Activated naive CD4-positive, alpha-beta T cell treated with anti-CD3 and anti-CD28 coated beads, Interleukin-2, amount 50 U/mL, for 72 hours (primary cell): ENCODE measurements at places on chromosomes 16 and 17.

GRCh38 chr17:28347261-28347891 lies 10.0 kb downstream of the POLDIP2 start:
- no peak for DNase-seq

DNA sequence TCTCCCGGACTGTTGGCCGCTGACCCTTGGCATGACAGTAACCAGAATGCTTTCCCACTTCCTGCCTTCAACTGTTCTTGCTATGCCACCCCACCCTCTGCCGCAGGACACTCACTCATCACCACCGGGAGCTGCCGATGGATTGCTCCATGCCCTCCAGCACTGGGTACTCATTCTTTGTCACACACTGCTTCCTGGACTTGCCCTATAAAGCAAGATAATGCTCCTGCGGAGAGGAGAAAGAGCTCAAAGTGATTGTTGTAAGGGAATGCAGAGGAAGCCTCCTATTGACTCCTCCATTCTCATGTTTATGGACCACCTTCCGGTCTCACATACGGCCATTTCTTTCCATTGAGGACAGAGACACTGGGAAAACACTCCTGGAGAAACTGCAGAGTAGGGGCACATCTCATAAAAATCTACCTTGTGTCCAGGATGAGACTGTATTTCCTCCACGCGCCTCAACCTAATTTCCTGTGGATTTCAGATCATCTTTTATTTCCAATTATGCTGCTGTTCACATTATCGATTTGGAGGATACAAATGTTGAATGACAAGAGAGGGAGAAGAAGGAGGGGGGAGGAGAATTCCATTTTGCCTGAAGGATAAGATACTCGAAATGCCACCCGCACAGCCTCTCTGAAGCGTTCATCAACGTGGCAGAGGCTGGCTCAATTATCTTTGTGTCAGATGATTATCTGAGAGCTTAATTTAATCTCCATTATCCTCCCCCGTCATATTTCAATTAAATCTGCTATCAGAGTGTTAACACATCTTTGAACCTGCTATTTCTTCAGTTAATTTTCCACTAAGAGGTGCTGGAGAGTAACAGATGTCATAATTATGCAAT lies 486.1 kb upstream of the SALL1 start:
- no peak for DNase-seq

- DNase-seq, result no peak
Observed at GRCh38 chr17:65417406-65418221, 143.8 kb downstream of the AXIN2 start.

DNA sequence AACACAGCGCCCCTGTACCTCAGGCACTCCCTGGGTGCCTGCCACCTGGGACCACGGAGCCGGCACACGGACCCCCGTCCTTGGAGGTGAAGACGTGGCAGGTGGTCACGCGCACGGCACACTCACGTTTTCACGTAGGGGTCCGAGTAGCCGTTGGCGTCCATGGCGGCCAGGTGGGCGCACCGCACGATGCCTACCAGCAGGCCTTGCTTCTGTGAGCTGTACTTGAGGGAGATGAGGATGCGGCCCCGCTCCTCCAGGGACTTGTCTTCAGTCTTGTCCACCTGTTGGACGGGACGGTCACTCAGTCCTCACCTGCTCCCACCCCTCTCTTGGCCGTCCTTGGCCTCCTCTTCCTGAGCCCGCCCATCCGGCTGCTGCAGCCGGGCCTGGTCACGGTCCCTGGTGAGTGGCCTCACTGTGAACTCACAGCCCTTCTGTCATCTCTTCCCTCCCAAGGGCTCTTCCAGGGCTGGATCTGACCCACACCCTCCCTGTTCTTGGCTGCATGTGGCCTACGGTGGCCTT lies 18.8 kb downstream of the SCGB1C2 start:
- no peak for DNase-seq

DNA sequence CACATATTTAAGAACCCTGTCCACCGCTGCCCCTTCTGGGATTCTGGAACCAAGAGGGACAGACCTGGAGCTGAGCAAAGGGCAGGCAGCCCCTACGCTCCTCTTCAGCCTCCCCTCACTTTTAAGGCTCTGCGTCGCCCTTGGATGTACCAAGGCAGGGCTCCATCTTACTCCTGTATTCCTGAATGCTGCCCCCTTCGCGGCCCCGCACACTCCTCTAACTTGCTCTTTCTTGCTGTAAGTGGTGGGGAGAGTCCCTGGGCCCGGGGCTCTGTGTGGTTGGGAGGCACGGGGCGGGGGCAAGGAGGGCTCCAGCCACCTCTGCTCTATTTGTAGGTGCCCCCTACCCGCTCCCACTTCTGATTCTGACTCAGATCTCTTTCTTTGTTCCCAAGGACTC lies 1.2 kb downstream of the TNS4 start:
- no peak for DNase-seq

- DNase-seq, result no peak
Observed at GRCh38 chr17:20954794-20955193, 88.0 kb downstream of the USP22 start.

GRCh38 chr17:8489841-8490240 lies 54.2 kb downstream of the NDEL1 start:
- no peak for DNase-seq

- DNase-seq, result no peak
Observed at GRCh38 chr16:30816769-30817168, 29.8 kb upstream of the ZNF629 start.

DNA sequence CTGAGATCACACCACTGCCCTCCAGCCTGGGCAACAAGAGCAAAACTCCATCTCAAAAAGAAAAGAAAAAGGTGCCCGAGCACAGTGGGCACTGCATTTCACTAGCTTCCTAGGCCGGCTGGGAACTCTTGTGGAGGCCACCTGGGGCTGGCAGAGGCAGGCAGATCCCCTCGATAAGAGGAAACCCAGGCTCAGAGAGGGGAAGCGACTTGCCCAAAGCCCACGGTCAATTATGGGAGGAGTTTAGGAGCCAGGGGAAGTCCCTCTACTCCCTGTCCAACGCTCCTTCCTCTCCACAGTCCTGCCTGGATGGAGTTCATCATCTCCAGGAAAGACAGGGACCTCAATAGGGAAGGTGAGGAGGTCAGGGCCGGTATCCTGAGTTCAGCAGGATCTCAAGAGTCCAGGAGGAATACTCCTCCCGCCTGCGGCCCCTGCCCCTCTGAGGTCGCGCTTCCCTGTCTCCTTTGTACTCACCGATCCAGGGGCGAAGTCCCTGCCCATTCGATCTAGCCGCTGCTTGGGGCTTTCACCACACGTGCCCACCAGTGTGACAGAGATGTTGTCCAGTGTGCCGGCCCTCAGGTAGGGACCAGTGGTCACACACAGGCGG lies 841 bp downstream of the ALOXE3 start:
- DNase-seq, result no peak

DNA sequence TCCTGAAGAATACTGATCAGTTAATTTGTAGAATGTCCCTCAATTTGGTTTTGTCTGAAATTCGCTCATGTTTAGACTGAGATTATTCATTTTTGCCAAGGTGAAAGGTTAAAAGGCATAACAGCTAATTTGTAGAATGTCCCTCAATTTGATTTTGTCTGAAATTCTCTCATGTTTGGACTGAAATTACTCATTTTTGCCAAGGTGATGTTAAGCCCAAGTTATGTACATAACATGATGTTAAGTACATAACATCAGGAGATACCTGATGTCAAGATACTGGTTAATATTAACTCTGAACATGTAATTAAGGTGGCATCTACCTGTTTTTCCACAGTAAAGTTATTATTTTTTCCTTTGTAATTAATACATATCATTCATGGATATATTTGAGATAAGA lies 243.4 kb upstream of the PMFBP1 start:
- DNase-seq, result no peak
